ENCODE measurements at places on chromosomes 2 and 18.

DNA sequence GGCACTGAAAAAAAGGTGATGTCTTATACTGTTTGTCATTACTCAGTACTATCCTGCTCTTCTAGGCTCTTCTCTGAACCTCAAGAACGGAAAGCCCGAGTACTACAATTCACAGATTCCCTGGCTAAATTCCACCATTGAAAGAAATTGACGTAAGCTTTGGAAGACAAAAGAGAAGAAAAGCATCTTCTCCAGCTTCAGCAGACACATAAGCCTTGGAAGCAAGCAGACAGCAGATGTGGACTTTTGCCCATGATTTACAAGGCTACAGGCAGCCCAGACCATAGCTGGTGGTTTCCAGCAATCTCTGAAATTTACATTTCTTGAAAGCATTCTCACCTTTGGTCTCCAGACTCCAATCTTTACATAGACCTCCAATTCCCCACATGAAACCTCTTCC lies 289.0 kb downstream of the C1D start:
- no peak for DNase-seq

DNA sequence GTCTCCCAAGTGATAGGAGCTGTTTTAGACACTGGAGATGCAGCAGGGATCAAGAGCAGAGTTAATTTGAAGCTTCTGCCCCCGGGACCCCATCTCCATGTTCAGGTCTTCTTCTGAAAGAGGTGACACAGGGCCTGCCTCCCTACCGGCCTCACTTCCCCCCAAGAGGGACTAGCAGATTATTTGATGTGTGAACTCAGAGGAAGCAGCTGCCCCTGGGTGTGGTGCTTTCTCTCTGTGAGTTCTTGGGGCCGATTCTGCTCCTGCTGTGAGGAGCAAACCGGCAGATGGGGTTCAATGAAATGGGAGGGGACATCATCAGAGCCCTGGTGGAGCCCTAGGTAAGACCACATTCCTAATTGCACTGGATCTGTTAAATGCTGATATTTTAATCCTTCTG lies 193.4 kb downstream of the FBXO15 start:
- DNase-seq: no peak

DNA sequence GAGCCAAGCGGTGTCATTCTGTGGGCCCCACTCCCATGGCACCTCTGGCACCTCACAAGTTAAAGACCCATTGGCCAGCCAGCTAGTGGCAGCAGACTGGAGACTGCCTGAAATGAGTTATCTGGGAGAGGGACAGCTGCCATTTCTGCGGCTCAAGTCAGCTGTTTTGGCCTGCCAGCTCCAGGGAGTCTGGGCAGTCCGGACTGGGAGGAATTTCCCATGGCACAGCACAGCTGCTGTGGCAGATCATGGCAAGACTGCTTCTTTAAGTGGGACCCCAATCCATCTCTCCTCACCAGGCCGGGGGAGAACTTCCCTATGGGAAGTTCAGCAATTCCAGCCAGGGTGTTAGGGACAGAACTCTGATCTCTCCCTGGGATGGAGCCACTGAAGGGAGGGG lies 2187.6 kb upstream of the CELF4 start:
- DNase-seq: no peak

GRCh38 chr18:26656944-26657536 lies 108.7 kb upstream of the KCTD1 start:
- peak; percentile 60 for DNase-seq

DNA sequence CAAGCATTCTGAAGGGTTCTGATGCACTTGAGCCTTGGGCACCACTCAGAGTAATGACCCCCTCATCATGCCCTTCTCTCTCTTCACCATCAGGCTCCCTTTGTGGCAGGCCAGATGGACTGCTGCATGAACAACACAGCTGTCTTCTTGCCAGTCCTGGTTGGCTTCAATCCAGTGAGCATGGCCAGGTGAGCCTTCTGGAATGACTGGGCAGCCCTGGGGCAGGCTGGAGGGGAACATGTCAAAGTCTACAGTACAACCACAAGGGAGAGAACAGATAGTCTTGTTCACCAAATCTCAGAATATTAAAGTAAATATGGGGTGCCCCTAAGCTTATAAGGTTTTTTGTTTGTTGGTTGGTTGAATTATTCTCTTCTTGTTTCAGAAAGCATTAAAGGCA lies 4.4 kb downstream of the GCKR start:
- DNase-seq: no peak

DNA sequence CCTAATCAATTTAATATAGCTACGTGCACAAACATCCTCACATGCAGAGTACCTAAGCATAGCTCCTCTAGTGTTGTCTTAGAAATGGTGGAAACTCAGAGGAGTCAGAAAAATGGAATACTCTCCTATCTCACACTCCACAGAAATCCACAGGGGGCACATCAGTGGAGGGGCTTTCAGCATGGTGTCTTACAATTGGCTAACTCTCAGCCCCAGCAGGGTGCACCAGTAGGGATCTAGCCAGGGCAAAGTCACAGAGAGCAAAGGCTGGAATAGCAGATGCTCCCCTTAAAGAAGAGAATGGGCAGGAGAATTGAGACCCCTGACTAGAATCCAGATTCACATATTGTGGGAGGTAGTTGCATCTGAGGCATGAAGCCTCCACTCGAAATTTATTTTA lies 135.7 kb downstream of the MAIP1 start:
- DNase-seq: no peak

GRCh38 chr18:38940475-38940862 lies 1374.9 kb upstream of the CELF4 start:
- no peak for DNase-seq
